NCI-H2081 treated with DMSO at 0.1 percent for 48 hours (cell line): ENCODE measurements at places on chromosomes 1 and 21.

DNA sequence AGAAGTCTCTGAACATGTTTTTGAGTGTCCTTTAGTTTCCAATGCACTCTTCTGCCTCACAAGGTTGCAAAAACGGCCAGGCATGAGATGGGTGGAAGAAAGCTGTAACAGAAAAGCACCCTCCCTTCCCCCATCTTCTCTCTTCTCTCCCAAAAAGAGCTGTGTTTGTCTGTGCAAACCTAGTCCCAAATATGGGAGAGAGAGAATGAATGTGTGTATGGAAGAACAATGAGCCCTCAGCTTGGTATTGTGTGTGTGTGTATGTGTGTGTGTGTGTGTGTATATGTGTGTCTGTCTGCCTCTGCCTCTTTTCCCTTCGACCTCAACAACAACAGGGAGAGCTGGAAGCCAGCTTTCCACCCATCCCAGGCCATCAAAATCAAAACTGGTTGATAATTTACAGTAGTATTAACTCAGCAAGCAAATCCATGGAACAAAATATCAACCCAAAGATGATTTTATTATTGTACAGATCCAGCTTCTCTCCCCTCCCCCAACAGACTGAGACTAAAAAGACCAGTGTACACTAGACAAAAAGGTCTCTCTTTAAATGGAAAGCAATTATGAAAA lies 1.8 kb downstream of the RERE start:
- no peak for DNase-seq

GRCh38 chr1:47676311-47677054 lies 238.6 kb downstream of the FOXD2 start:
- DNase-seq = no peak

- no peak for DNase-seq
Observed at GRCh38 chr1:186620566-186621350, 59.5 kb downstream of the PTGS2 start.

GRCh38 chr1:48767975-48768510 lies 8.6 kb downstream of the BEND5 start:
- no peak for DNase-seq

- no peak for DNase-seq
Observed at GRCh38 chr1:175482071-175482451, 261.3 kb downstream of the TNR start.
